ENCODE measurements at places on chromosomes 2 and 18.

DNA sequence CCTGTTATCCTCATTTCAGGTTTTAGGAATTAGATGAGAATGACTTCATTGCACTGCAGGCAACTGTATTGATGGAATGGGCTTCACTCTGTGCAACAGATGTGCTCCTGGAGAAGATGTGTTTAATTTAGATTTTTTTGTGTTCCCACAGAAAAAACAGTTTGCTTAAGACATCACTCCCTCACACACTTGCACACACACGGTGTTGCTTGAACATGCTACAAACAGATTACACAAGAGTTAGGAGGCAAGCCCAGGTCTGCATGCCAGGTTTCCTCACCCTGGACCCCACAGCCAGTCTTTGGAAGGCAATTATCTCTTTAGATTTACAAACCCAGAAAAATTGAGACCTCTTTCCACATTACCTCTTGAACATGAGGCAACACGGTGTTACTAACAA is 93.7 kb upstream of the KLHL29 start:
- no peak for DNase-seq

DNA sequence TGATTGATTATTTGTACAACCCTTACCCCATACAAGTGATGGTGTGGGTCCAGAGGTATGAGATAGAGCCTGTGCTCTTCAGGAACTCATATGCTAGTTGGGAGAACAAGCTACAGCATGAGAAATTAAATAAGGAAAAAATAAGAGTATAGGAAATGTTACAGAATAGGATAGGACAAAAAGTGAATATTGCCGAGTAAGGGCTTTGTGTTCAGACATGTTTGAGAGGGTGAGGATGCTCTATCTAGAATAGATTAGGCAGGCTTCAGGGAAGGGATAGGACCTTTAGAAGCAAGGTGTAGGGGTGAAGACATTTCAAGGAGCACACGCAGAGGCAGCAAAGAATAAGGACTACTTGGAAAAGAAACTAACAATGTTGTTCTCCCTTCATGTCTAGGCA is 17.8 kb downstream of the CCDC150 start:
- no peak for DNase-seq

DNA sequence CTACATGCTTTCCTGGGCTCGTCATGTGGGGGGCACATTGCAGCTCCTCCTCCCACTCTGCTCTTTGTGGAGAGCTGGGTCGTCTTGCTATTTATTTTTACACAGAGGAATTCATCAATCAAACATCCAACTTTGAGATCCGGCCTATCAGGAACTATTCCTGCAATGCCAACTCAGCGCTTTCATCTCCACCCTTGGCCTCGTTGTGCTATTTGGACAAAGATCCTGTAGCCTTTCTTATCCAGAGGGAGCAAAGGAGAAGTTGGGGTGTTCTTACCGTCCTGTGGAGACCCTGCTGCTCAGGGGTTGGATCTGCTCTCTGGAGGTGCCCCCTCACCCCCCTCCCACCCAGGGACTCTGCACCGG is 92.1 kb downstream of the ASB1 start:
- DNase-seq = no peak

DNA sequence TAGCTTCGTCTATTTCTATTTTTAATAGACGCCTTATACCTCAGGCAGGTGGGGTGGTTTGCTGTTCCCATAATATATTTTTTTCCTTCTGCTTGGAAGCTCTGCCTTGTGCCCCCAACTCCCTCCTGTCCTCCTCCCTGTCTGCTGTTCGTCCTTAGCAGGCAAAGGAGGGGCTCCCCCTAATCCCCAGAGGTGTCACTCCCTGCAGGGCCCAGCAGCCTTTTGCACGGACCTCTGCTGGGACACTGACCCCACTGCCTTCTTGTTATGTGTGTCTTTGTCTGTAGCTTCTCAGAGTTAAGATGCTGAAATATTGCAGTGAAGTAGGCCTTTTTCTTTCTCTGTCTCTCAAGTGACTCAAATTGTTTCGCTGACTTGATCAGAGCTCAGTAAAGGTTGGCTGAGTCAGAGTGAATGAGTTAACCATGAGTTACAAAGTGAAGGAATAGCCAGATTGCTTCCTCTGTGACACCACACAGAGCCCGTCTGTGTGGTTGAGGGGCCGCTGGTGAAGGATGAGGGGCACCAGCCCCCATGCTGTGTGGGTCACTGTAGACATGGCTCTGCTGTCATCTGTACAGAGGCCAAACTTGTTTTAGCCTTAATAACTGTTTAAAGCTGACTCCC is 47.7 kb downstream of the PRKCE start:
- DNase-seq = no peak

GRCh38 chr2:32715391-32715841 is 87.6 kb downstream of the TTC27 start:
- peak; percentile 22 for DNase-seq

DNA sequence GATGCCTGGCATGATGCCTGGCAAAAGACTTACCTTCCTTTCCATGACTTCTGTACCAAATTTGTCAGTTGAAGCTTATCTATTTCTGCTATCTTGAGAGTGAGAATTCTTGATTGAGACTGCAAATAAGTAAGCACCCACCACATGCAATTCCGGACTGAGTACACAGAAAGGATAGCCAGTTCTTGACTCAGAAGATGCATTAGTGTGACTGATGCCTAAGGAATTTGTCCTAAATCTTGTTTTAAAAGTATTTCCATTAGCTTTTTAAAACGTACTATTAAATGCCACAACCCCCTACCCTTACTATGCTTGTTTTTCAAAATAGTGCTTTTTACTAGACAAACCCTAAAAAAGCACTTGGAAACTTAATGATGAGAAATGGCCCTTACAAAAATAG is 545 bp downstream of the MPP4 start:
- no peak for DNase-seq

DNA sequence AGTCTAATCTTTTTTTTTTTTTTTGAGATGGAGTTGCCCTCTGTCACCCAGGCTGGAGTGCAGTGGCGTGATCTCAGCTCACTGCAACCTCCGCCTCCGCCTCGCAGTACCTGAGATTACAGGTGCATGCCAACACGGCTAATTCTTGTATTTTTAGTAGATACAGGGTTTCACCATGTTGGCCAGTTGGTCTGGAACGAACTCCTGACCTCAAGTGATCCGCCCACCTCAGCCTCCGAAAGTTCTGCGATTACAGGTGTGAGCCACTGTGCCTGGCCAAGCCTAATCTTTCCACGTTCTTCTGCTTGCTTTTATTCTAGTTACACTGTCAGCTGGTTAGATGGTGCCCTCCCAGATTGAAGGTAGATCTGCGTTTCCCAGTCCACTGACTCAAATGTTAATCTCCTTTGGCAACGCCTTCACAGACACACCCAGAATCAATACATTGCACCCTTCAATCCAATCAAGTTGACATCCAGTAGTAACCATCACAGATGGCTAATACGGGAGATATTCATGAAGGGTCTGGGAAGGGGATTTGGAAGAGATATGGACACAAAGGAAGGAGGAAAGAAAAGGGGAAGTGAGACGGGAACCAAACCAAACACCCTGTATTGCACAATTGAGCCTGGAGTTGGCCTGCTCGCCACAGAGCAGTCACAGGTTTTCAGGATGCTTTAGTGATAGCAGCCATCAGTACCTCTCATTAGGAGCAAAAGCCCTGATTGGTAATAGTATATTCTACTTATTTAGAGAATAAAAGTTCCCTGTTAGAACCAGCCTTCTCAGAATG is 229.8 kb downstream of the PIK3C3 start:
- DNase-seq = no peak

- DNase-seq = no peak
These were observed 68.0 kb downstream of the ZFP36L2 start for GRCh38 chr2:43158259-43158880.

DNA sequence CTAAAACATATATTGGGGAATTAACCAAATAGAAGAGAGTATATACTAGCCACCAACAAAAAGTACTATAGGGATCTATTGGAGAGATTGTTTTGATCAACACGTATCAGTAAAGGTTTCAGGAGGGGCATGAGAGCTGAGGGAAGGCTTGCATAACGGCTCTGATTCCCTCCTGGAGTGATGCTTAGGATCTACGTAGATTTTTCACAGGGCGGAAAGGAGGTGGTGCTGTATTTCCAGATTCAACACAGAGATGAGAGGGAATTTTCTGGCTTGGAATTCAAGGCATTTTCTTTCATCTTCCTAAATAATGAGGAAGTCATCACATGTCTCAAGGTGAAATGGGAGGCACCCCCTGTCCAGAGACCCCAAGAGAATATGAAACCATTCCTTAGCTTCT is 443.8 kb downstream of the CMPK2 start:
- no peak for DNase-seq

- no peak for DNase-seq
These were observed 75.8 kb downstream of the NRP2 start for GRCh38 chr2:205758051-205758450.

- no peak for DNase-seq
These were observed 4.8 kb downstream of the TNFRSF11A start for GRCh38 chr18:62329691-62330454.

DNA sequence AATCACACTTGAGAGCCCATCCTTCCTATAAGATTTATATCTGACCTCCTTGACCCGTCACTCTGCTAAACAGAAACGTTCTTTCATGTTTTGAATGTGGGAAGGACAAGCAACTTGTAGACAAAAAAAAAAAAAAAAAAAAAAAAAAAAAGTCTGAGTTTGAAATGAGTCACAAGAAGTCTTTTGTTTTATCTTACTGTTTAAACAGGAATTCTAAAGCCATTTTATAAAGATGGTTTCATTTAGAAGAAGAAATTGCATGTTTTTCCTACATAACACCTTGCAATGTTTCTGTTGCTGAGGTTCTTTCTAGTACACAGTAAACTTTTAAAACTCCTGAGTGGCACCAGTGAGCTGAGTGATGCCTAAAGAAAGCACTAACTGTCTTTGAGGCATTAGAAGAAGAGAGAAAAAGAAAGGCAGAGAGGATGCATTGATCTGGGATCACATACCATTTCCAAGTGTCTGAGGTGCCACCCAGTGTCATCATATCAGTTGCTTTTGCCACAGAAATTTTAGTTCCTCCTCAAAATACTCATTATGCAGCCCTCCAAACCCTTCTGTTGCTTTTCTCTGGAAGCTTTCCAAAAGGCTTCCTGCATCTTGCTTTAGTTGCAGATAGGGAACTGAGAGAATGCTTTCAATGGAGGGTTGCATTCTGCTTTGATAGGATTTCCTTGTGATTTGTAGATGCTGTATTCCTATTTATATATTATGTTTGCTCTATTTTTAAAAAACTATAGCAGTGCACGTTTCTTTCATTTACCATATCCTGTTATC is 69.1 kb downstream of the ACVR2A start:
- DNase-seq = no peak

DNA sequence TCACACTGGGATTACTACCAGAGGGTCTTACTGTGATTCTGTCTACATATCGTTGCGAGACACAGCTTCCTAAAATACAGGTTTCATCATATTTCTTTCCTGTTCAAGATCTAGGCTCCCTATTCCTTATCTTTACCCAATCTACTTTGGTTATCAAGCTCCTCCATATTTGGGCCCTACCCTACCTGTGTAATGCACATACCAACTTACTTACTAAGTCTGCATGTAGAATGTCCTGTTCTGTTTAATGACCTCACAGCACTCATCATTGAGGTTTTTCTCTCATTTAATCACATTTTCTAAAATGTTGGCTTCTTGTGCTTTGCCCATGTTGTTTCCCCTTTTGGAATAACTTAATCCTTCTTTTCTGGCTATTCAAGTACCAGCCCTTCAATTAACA is 551.1 kb downstream of the ZEB2 start:
- DNase-seq = no peak

DNA sequence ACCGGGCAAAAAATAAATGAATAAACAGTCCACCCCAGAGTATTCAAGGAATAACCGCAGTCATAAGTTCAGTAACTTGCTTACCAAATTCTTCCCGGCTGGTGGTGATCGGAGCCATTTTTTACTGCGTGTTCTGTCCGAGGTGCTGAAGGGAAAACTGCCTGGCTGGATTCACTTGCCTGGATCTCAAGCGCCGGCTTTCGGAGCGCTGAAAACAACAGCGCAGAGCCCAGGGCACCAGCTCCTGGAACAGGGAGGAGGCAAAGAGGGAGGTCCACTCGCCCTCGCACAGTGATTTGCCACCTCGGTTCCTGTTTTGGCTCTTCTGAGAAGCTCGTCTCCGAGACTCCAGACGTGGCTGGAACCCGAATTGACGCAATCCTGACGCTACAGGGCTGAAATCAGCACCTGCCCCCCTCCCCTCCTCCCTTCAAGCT is at the start of gene SYT4:
TSS of gene SYT4 (minus strand) at position 327 of the 437 bp plus-strand sequence. CDS start at position 118, 209 bp downstream.
- no peak for DNase-seq

DNA sequence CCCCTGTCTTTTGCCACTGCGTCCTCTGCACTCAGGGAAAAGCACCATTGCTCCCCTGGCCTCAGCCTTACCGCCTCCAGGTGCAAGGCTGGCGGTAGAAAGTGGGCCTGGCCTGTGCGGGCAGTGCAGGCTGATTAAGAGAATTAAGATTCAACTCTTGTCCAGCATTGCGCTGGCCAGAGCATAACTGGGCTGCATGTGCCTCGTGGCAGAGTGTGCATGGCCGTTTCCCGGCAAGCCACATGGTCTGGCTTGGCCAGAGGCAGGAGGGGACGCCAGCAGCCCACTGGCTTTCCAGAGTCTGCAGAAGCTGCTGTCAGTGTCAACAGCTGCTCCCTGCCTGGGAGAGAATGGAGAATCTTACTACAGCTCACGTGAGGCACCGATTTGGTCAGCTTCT is 12.3 kb downstream of the NTSR2 start:
- no peak for DNase-seq

DNA sequence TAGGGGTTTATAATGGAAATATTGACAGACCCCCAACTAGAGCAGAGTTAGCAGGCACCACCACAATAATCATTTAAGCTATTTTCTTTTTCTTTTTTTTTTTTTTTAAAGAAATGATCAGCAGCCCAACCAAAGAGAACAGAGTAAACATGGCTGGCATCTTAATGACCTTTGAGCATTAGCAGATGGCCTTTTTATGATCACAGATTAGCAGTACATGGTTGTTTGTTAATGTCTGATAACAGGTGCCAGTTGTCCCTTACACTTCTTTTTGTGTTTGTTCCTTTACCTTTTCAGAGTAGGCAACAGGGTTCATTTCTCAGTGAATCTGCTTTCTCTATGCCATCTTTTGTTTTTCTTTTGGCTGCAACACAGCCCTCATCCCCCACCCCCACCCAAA is 747.0 kb downstream of the BCL11A start:
- DNase-seq = no peak

- DNase-seq = no peak
These were observed 42.0 kb downstream of the CROCC2 start for GRCh38 chr2:240948086-240948485.

GRCh38 chr18:62242955-62243354 is 55.9 kb downstream of the RELCH start:
- DNase-seq = no peak

GRCh38 chr2:130842770-130843169 is 6.1 kb downstream of the ARHGEF4 start:
- DNase-seq = no peak

DNA sequence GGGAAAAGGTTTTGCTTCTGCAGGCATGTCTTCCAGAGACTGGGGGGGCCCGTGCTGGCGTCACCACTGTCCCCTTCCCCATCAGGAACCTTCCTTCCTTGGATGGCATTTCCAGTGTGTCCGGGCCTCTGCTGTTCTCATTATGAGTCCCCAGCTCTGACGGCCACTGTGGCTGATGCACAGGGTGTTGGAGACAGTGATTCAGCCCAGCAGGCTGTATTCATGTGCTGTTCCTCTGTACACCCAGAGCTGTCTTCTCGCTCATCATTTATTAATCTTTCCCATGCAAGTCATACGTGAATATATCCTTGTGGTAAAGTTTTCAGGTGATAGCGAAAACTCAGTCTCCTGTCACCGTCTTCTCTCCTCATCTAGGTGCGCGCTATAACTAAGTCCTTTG is 57.7 kb downstream of the ASAP2 start:
- no peak for DNase-seq

Data from GM18507 (cell line).